ENCODE measurements at places on chromosomes 6 and 20. TPM values are rescaled to one million over a fixed set of nuclear protein-coding genes. Genes with fewer than 3 reads are reported as not detected.

TRIM15 gene
- total RNA-seq, result not detected

PLCB1 gene
- 18.5 TPM for total RNA-seq

LY86 gene
- not detected for total RNA-seq

GRIK2 gene
- not detected for total RNA-seq

CPXM1 gene
- 0.32 TPM for total RNA-seq

CLPSL1 gene
- not detected for total RNA-seq

FAM184A gene
- under 0.01 TPM for total RNA-seq

SLC12A5 gene
- total RNA-seq, result 0.32 TPM

TUBB1 gene
- not detected for total RNA-seq

TGM3 gene
- not detected for total RNA-seq

ZNFX1 gene
- 26.0 TPM for total RNA-seq

SRMS gene
- total RNA-seq, result not detected

RBPJL gene
- total RNA-seq, result not detected

HSPA1L gene
- 0.76 TPM for total RNA-seq

SRSF3 gene
- 638 TPM for total RNA-seq

KIAA1755 gene
- 0.30 TPM for total RNA-seq

RIPPLY2 gene
- total RNA-seq, result not detected

GPSM3 gene
- 3.8 TPM for total RNA-seq

DEFB132 gene
- total RNA-seq, result not detected

STX7 gene
- total RNA-seq, result 24.0 TPM

C6orf15 gene
- not detected for total RNA-seq

CGA gene
- total RNA-seq, result not detected

ELOVL4 gene
- total RNA-seq, result 2.3 TPM

SLC17A2 gene
- not detected for total RNA-seq

RUNX2 gene
- not detected for total RNA-seq

CRISP3 gene
- not detected for total RNA-seq

OLIG3 gene
- not detected for total RNA-seq

PLAGL2 gene
- 3.2 TPM for total RNA-seq

CDK5RAP1 gene
- 33.1 TPM for total RNA-seq

MAS1L gene
- not detected for total RNA-seq

CST2 gene
- total RNA-seq, result not detected

PNLDC1 gene
- total RNA-seq, result 0.30 TPM

SSTR4 gene
- not detected for total RNA-seq

STK4 gene
- total RNA-seq, result 24.0 TPM

FAM209A gene
- not detected for total RNA-seq

HTR1B gene
- total RNA-seq, result 17.9 TPM

PRR18 gene
- total RNA-seq, result not detected

ZBTB12 gene
- total RNA-seq, result 2.6 TPM

CDH4 gene
- under 0.01 TPM for total RNA-seq

OR2H1 gene
- total RNA-seq, result not detected

BTNL2 gene
- not detected for total RNA-seq

OOEP gene
- not detected for total RNA-seq

SLC17A5 gene
- 15.6 TPM for total RNA-seq

ZNF165 gene
- total RNA-seq, result 0.46 TPM

MUC21 gene
- not detected for total RNA-seq

APCDD1L gene
- total RNA-seq, result 6.5 TPM

DYNLT2 gene
- total RNA-seq, result 0.97 TPM

HLA-B gene
- 164 TPM for total RNA-seq

TULP1 gene
- not detected for total RNA-seq

KCNK5 gene
- not detected for total RNA-seq

BCAS1 gene
- not detected for total RNA-seq

COL19A1 gene
- total RNA-seq, result not detected
